ENCODE measurements at places on chromosomes 5 and 9.

- no peak for DNase-seq
Measured at GRCh38 chr9:92404042-92404836, at the start of gene OGN. Gene OGN, minus strand, starts transcription at chr9:92404578. Its CDS starts 1,171 bp downstream, at chr9:92403407.

DNA sequence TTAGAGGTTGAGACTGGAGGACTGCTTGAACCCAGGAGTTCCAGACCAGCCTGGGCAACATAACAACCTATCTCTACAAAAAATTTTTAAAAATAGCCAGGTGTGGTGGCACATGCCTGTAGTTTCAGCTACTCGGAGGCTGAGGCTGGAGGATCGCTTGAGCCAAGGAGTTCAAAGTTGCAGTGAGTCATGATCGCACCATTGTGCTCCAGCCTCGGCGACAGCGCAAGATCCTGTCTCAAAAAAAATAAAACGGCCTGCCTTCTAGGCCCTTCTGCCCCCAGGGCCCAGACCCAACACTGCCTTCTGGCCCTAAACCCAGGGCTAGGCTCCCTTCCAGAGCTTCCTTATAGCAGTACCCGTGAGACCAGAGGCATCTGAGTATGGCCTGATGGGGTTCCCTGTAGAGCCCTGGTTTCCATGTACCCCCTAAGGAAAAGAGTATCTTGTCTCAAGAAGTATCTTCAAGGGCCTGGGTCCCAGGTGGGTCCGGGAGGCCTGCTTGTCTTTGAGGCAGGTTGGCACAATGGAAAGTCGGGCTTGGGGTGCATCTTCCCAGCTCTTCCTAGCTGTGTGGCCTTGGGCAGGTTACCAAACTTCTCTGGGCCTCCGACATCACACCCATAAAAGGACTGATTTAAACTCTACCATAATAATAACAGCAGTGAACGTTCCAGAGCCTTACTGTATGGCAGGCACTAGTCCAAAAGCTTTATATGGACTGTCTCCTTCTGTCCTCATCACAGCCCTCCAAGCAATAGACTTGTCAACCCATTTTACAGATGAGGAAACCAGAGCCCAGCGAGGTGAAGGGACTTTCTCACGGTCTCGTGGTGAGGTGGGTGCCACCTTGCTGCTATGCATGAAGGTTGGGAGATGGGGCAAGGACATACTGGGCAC is 9.6 kb downstream of the LRRC8A start:
- DNase-seq = no peak

DNA sequence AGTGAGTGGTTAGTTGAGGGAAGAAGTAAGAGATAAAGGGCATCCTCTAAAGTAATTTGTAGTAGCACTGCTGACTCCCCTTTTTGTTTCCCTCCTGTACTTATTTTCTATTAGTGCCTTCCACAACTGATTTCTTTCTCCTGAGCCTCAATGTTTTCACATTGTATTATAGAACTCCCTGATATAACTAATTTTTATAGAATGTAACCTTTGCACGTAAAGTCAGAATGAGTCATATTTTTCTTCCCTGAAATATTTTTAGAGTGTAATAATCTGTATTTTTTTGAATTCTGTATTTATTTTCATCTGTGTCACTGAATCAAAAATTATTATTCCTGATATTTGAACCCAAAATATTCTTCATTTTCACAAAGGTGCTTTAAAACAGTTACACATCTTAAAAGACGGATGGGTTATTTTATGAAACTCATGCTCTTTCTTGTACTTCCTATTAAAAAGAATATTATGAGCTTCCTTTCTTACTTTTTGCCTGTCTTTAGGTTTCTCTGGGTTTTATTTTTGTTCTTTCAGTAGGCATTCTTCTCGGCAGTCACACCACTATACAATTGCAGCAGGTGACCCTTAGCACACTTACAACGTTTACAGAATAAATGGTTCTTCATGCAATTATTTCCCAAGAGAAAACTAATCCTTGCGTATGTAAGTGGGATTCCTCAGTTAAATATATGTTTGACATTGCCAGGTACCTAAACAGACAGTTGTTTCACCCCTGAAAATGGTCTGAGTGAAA is 30.5 kb upstream of the DMRTA1 start:
- DNase-seq = no peak

DNA sequence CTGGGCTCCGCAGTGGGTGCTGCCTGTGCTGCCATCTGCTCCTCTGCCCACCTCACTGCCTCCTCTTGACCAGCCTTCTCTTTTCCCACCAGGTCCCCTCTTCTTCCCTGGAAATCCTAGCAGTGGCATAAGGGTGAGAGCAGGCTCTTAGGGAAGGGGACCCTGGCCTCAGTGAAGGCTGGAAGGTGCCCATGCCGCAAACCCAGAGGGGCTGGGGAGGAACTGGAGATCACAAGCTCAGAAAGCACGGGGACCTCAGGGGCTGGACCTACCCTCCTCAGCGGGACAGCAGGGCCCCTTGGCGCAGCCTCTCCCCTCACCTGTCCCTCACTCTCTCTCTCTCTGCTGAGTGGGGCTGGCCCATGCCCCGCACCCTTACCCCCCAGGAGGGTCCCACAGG is 144.4 kb upstream of the IRX2 start:
- no peak for DNase-seq

- no peak for DNase-seq
Measured at GRCh38 chr9:133934482-133935232, 57.5 kb downstream of the VAV2 start.

DNA sequence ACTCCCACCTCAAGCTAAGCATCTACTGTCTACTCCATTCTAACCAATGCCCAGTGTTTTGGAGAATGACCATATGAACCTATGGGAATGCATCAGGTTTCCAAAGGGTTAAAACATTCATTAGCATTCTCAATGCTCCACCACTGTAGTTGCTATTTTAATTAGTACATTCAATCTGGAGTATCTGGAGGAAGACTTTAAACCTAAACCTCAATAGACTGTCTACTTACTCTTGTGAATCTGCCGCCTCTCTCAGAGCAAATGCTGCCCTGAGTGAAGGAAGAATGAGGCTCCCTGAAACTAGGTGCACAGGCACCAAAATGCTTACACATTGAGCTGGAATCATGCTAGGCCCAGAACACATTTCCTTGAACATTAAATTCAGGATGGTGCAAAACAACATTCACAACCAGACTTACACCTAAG is 2.0 kb downstream of the ENC1 start:
- DNase-seq = no peak

- peak; percentile 12 for DNase-seq
Measured at GRCh38 chr5:174775081-174775480, 50.7 kb downstream of the MSX2 start.

DNA sequence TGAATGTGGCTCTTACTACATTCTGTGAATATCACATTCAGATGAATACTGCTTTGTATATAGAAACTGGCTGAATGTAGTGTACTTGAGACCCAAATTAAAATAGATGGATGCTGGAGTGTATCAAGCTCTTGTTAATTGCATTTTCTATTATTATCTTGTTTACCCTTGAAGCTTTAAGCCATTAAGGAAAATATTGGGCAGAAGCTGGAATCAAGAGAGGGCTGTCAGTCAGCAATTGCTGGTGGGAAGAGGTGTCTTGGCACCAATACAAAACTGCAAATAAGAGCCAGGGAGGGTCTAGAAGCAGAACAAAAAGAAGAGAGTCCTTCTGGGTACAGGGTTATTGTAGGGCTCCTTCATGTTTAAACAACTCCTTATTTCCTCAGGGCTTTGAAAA is 38.8 kb downstream of the MUSK start:
- DNase-seq = peak; percentile 32

- no peak for DNase-seq
Measured at GRCh38 chr5:142428773-142429473, 104.1 kb upstream of the SPRY4 start.

- peak; percentile 15 for DNase-seq
Measured at GRCh38 chr5:51188001-51188591, 195.2 kb upstream of the ISL1 start.

- no peak for DNase-seq
Measured at GRCh38 chr9:130732793-130733221, 39.2 kb downstream of the EXOSC2 start.

GRCh38 chr9:16501141-16501540 is 369.3 kb downstream of the BNC2 start:
- DNase-seq = no peak

- DNase-seq = no peak
Measured at GRCh38 chr9:91271156-91271555, 90.6 kb downstream of the AUH start.

DNA sequence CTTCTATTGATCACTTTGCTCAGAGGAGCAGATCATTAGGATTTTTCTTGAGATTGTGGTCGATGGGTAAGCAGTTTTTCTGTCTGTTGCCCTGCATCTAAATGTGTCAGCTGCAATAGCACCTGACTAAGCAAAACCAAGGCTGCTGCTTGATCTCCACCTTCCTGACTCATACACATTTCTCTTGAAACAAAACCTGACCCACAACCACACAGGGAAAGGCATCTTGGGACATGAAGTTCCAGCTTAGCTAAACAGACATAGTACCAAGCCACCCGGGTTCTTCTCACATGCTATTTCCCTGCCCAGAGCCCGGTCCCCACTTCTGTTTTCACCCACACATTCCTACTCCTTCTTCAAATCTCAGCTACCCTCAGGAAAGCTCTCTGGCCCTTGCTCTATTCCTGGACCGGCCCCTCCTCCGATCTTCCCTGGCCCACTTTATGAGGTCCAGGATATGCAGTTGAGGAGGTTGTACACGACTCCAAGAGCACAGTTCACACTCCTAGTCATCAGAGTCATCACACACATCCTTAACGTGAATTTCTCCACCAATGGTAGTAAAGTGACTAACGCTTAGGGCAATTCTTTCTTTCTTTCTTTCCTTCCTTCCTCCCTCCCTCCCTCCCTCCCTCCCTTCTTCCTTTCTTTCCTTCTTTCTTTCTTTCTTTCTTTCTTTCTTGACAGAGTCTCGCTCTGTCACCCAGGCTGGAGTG is 16.0 kb upstream of the ZBTB43 start:
- no peak for DNase-seq

GRCh38 chr5:73629456-73629855 is 3.5 kb downstream of the ARHGEF28 start:
- DNase-seq = no peak

GRCh38 chr5:31209334-31209733 is 15.8 kb downstream of the CDH6 start:
- DNase-seq = no peak

GRCh38 chr5:65774346-65774745 is 52.3 kb downstream of the NLN start:
- no peak for DNase-seq

- no peak for DNase-seq
Measured at GRCh38 chr5:55520117-55520839, 14.5 kb downstream of the PLPP1 start.

DNA sequence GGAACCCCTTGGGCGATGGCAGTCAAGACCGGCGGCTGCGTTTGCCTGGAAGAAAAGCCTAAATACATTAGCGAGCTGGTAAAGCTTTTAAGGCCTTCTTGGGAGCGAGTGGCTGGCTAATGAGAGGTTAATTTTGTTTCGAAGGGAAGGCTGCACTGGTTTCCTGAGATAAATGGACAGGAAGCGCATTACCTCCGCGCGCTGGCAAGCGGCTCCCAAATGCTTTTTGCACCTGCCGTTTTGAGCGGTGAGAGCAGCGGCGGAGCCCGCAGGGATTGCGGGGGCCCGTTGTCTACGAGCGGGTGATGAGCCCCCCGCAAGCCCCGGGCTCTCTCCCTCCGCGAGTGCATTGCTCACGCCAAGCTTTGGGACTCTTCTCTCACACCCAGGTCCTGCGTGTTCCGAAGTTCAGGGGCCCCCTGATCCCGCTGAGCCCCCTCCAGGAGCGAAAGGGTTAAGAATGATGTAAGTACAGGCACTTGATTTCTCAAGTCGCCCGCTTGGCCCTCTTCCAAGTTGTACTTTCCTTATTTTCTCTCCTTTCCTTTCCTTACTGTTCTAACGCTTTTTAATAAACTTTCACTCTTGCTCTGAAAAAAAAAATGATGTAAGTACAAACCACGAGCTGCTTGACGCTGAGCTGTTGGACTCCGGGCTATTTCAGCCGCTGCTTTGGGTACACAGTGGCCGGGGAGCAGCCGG is 3.1 kb upstream of the RGMB start:
- DNase-seq = peak; percentile 69

DNA sequence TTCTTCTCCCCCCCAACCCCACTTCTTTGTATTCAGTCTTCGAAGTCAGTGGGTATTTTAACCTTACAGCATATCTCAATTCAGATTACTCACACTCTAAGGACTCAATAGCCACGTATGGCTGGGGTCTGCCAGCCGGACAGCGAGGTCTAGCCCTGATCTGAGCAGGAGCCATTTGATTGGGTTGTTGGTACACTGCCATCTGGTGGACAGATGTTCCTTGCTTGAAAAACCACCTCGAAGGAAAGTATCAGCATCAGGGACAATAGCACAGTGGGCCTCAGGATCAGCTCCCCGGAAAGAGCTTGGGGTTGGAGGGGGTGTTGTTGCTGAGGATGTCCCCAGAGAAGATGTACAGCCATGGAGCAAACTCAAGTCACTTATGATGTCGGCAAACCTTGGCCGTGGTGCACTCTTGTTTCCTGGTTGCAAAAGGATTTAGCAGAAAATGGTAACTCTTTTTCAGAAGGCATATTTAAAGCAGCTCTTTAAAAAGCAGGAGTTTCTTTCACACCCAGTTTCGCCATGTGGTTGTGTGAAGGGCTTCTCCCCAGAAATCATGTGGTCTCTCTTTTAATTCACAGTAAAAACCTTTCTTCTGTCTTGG is 31.7 kb upstream of the KCNMB1 start:
- peak; percentile 79 for DNase-seq

DNA sequence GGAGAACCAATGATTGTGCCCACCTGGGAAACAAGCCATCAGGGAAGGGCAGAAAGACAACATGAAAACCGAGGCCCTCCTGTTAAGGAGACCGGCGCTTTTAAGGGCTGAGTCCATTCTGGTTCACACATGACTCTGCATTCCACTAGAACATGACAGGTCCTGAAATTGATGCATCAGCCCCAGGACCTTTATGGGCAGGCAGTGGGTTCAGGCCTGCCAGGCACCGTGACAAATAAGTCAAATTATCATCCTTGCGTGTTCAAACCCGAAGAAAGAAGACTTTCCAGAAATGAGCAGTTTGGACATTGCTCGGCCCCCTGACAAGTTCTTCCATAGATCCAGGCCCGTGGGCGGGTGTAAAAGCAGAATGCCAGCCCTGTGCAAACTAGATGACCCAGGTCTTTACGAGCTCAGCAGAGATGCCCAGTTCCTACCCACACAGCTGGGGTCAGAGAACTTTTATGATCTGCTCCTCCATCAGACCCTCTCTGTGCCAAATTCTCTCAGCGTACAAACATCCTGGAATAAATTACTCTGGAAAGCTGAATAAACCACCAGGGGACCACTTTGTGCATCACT is 295.5 kb upstream of the WWC1 start:
- no peak for DNase-seq

- no peak for DNase-seq
Measured at GRCh38 chr5:31811210-31811609, 172.3 kb downstream of the PDZD2 start.

- peak; percentile 64 for DNase-seq
Measured at GRCh38 chr5:96517295-96517694, 84.2 kb upstream of the PCSK1 start.

- no peak for DNase-seq
Measured at GRCh38 chr5:154165886-154166285, 24.6 kb upstream of the GALNT10 start.

DNA sequence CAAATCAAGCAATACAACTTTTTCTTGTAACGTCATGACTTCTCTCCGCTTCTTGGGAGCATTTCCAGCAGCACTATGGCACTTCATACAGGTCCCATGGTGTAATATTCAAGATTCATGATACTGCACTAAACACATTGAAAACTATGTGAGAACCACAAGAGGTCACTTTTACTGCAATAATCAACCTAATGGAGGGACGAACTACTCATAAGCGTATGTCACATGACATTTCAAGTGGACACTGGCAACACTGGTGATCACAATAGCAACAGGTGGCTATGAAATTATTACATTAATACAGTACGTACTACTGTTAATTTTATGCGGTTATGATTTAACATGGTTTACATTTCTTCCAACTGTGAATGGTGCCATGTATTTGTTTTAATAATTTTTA is 78.6 kb upstream of the TBC1D9B start:
- DNase-seq = no peak
